ENCODE measurements at places on chromosomes 3 and 15. TPM values are rescaled to one million over a fixed set of nuclear protein-coding genes. Genes with fewer than 3 reads are reported as not detected.

COL6A6 gene
- 4.8 TPM for total RNA-seq

DNA sequence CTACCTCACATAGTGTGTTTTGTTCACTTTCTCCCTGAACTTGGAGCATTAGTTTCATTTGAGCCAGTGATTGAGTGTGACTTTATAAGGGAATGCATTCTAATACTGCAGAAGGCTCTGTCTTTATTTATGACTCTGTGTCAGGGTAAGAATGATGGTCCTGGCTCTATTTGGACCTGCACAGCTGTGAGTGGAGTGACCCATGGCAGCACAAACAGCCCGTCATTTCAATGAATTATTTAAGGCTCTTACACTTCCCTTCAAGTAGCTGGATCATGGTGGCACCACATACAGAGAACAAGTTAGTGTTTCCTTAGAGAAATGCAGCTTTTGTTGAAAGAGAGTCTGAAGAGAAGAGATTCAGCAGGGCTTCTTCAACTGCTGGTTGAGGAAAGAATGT lies 16.4 kb downstream of the TMEM108 start:
- H3K4me1 ChIP-seq = peaks cover 21% of the 10 kb centered on the region
- H3K4me3 ChIP-seq = no peak overlapping the region
- no peak overlapping the region for H3K27ac ChIP-seq
- H3K36me3 ChIP-seq = peaks cover 2% of the 10 kb centered on the region

- H3K27me3 ChIP-seq = no peaks in the 10 kb centered on the region
- DNase-seq = no peak
- no peak overlapping the region for H3K4me3 ChIP-seq
- no peaks in the 10 kb centered on the region for H3K36me3 ChIP-seq
- no peaks in the 10 kb centered on the region for H3K4me1 ChIP-seq
Observed at GRCh38 chr15:23073890-23074646, 34.7 kb upstream of the TUBGCP5 start.

DNA sequence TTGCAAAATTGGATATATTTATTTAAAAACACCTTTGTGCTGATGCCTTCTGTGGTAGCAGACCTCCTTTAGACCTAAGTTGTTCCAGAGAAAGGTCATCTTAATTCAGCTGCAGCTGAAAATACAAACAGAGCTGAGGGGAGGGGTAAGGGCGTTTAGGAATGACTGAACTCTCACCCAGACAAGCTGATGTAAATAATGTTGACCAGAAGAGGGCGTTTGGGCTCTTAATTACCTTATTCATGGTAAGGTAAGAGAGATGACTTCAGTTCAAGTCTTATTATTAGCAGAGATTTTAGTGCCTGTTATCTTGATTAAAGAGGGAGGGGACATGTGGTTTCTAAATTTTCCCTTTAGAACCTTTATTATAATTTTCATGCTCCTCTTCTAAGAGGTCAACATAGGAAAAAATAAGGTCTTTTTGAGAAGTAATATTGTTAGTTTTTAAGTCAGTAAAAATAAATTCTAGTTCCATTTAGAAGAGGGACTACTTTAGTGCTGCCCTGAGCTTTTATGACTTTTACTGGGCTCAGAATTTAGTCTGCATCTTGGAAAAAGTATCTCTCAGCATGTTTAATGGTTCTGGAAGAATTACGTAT lies 46.3 kb downstream of the GPR171 start:
- no peaks in the 10 kb centered on the region for H3K4me1 ChIP-seq
- no peaks in the 10 kb centered on the region for H3K36me3 ChIP-seq
- H3K4me3 ChIP-seq = no peak overlapping the region
- peak; percentile 62 for DNase-seq
- no peak overlapping the region for H3K27ac ChIP-seq

DNA sequence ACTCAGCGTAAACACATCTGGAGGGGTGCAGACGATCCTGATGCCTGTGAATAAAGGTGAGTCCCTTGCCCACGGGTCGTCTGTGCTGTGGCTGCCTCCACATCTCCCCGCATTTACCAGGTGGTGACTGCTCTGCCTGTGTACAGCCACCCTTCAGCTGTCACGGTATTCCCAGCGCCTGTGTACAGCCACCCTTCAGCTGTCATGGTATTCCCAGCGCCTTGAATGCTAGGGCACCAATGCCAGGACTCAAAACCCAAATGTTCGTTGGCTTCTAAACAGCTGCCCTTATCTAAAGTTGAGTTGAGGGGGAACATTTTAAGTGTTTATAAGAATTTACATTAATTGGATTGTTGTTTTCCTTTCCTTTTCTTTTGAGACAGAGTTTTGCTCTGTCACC lies 27.4 kb downstream of the MAP6D1 start:
- peaks cover 19% of the 10 kb centered on the region for H3K36me3 ChIP-seq
- H3K27me3 ChIP-seq = no peaks in the 10 kb centered on the region
- H3K4me3 ChIP-seq = no peak overlapping the region
- H3K27ac ChIP-seq = no peak overlapping the region
- DNase-seq = no peak
- H3K4me1 ChIP-seq = no peaks in the 10 kb centered on the region
